CD4-positive, alpha-beta T cell treated with Interleukin-1 beta for 1 hour (primary cell): ENCODE measurements at places on chromosomes 5 and 9.

DNA sequence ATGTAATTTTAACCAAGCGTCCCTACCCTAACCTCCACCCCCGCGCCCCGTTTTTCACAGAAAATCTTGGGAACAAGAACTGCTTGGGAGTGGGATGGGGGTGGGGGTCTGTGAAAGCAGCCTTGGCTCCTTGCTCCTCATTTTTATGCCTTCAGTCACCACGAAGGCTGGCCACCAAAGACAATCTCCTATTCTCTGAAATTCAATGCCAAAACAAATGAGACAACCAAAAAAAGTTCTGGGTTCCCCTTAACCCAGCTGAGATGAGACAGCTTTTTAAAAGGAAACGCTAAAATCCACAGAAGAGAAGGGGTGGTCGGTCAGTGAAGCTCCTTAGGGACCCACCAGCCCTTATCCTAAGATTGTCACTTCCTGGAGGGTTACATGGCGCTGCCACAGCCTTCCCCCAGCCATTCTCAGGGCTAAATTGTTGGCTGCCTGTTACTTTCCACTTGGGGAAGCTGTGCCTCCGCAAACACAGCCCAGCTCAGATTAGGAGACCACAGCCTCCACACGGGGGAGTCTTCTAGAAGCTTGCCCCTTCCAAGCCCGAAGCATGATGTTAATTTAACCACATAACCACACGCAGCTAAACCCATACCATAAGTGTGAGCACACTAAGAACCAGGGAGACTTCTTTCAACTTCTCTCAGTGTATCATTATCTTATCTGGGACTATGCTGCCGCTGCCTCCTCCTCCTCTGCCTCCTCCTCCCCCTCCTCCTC is 136.3 kb downstream of the FOXD1 start:
- DNase-seq = peak; percentile 9

- DNase-seq = no peak
Observed at GRCh38 chr9:109321727-109322126, 868 bp upstream of the EPB41L4B start.

GRCh38 chr9:126698756-126699155 is 85.0 kb downstream of the LMX1B start:
- no peak for DNase-seq

- no peak for DNase-seq
Observed at GRCh38 chr5:44542470-44542869, 153.2 kb upstream of the FGF10 start.

DNA sequence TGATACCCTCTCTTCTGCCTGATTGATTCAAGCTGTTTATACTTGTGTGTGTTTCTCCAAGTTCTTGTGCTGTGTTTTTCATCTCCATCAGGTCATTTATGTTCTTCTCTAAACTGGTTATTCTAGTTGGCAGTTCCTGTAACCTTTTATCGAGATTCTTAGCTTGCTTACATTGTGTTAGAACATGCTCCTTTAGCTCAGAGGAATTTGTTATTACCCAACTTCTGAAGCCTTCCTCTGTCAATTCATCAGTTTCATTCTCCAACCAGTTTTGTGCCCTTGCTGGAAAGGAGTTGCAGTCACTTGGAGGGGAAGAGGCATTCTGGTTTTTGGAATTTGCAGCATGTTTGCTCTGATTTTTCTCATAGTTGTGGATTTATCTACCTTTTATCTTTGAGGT is 126.2 kb upstream of the FTMT start:
- DNase-seq = no peak

DNA sequence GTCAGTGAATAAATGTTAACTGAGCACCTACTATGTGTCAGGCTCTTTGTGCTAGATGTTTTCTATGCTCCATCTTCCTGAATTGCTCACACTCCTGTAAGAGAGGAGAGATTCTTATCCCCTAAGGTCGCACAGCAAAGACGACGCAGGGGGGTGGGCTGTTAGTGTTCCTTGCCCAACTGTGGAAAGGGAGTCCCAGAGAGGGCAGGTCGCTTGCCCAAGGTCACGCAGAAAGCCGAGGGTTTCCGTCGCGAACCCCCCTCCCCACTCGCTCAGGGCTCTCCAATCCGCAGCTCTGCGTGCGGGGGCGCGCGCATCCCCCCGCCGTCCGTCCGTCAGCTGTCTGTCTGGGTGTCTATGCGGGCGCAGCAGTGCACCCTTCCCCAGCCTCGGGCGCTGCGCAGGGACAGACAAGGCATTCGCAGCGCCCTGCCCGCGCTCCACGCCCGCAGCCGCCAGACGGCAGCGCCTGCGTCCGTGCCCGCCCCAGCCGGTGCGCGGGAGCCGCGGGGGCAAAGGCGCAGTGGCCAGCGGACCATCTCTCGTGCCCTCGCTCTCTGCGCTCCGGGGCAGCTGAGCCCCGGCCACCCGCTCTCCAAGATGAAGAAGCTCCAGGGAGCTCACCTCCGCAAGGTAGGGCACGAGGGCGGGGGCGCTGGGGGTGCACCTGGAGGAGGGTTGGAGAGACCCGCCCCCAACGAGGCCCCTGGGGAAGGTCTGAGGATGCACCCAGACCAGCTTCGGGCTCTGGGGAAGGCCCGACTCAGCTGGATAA is at the start of gene SLC6A7:
Gene SLC6A7, plus strand, starts transcription at position 335 of the 775 bp plus-strand sequence. Its CDS starts 266 bp downstream, at position 601.
- no peak for DNase-seq

DNA sequence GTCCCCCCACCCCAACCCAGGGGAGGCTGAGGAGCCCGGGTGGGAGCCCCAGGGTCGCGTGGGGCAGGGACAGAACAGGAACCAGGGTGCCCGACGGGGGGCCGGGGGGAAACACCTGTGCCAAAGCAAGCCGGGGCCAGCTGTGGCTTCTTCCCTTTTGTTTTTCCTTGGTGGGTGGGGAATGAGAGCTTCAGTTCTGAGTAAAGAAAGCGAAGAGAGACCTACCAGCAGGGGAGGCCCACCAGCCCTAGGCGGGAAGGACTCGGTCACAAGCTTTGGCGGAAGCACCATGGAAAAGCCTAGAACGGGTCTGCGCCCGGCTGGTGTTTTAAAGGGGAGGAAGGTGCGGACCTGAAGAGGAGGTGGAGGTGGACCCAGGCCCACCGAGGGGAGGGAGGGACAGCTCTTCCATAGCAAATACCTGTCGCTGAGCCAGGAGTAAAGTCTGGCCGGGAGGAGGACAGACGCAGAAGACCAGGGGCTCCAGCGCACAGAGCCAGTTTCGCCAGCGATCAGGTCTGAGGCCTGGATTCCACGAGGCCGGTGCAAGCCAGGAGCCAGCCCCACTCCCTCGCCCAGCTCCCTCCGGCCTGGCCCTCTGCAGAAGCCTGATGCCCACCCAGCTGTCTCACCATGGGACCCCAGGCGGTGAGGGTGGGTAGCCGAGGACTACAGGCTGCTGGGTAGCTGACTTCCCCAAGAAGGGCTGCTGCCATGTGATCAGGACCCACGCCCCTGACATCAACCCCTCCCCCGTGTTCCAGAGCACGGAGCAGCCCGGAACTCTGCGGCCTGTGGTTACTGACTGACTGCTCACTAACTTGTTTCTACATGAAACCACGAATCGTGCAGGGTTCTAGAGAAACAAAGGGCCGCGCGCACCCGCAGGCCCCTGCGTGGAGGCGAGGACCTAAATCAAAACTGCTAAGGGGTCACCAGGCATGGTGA is 849 bp upstream of the MGAT1 start:
- DNase-seq = peak; percentile 89

- DNase-seq = no peak
Observed at GRCh38 chr5:54136516-54137440, 173.6 kb downstream of the ARL15 start.

DNA sequence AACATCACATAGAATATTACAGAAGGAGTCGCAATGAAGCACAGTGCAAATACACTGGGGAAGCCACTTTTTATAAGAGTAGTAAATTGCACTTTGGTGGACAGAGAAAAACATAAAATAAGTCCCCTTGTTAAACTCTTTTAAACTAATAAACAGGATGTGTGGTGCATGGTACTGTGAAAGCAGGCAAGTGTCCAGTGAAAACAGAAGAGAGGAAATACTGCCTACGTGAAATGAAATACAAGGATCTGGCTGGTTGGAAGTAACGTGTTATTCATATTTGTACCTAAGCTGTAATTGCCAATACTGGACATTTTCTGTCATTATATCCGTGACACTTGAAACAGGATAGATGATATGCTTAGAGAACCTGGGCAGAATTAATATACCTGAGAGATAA is 191.9 kb upstream of the SLC27A6 start:
- DNase-seq = no peak
